GM04504 (cell line): ENCODE measurements at places on chromosomes 3 and 15.

DNA sequence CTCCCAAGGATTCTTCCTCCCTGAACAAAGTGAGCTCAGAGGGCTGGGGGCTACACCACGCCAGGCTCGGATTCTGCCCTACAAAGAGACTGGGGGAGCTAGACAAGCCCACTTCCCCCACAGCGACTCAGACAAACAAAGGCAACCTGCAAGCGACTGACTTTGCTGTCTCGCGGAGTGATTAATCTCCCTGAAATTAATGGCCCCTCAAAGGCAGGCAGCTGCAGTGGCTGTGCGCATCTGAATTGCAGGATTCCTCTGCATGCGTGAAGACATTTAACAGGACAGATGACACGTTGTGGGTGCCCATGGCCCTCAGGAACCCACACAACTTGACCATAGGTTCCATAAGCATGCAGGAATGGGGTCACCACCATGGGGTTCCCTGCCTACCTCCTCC is 18.4 kb downstream of the CTXND1 start:
- DNase-seq = no peak

- no peak for DNase-seq
These were observed 72.1 kb upstream of the TPRG1 start for GRCh38 chr3:189099505-189100290.

DNA sequence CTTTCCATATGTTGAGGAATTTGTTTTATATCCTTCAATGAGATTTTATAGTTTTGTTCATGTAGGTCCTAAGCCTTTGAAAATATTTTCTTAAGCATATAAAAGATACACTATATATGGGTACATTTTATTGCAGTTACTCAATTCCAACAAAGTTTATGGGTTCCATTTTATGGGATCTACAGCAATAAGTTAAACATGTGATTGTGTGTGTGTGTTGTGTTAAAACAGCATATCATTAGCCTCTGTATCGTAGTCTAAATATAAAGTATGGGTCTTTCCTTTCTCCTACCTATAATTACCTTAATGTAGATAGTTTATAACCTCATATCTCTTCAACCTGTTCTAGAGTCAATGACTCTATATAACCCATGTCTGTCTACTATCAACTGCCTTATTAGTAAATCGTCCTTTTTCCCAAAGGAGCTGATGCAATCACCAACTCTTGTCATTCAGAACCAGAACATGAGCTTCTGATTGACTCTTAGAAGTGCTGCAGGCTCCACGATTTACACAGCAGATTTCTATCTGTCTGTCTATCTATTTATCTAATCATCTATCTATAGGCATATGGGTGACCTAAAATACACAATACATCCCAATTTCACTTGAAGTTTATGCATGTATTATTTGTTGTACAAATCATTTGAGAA is 512.6 kb upstream of the CBLB start:
- no peak for DNase-seq

- DNase-seq = no peak
These were observed 3.7 kb downstream of the SETMAR start for GRCh38 chr3:4306860-4307259.

GRCh38 chr3:185332026-185332735 is 30.8 kb upstream of the MAP3K13 start:
- peak; percentile 32 for DNase-seq

GRCh38 chr3:196513697-196514349 is 1.3 kb downstream of the SMCO1 start:
- DNase-seq = no peak

DNA sequence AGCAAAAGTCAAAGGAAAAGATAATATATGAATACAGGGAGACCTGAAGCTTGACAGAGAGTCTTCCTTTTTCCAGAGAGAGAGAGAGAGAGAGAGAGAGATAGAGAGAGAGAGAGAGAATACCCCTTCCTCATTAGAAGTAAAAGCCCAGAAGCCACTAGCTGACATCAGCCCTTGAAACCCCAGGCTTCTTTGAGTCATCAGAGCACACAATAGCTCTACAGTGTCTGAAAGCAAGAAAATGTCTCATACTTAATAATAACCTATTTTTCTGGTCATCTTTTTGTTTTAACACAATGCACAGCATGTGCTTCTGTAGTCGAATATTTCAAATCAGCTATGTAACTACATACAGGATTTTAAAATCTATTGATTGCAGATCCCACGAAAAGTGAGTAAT is 109.2 kb upstream of the NANOGP8 start:
- DNase-seq = no peak

GRCh38 chr3:160368804-160369203 is 30.2 kb downstream of the IFT80 start:
- no peak for DNase-seq

GRCh38 chr15:44275150-44275830 is 13.2 kb upstream of the GOLM2 start:
- DNase-seq = no peak

DNA sequence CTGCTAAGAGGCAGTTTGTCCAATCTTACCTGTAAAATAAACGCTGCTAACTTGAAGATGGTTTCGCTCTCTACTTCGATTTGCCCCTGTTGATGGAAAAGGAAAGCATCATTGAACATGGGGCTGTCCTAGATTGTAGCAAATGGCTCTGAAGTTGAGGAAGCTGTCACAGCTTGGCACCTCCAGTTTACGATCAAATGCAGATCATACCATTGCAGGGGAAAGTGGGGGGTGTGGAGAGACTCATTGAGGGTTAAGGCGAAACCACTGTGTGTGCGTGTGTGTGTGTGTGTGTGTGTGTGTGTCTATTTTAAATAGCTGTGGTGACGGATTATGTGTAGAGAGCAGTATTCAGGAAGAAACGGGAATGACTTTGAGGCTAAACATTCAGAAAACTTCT is 127.6 kb upstream of the LMOD3 start:
- DNase-seq = no peak

- peak; percentile 89 for DNase-seq
These were observed 43.0 kb upstream of the ABI3BP start for GRCh38 chr3:101036213-101036618.

GRCh38 chr15:24039683-24040082 is 352.6 kb upstream of the NDN start:
- DNase-seq = no peak

DNA sequence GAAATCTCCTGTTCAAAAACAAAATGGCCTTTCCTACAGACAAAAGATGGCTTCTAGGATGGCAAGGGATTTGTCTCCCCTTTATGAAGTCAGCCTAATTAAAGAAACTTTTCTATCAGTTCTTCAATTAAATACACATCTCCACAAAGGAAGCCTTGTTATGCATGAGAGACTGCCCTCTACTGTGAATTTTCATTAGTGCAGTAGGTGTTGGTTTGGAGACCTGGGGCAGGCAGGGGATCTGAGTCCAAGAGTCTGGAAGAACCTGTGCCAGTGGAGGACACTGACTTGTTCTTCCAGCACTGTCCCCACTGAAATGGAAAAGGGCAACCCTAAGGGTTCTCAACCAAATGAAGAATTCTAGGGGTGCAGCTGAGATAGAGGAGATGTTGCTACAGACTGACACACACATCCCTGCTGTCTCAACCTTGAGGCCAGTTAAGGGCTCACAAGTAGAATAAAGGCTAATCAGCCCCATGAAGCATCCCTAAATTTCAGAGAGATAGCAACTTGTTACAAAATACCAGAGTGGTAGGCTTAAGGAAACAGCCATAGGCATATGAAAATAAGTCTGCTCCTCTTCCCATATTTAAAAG is 174.0 kb upstream of the PRICKLE2 start:
- peak; percentile 56 for DNase-seq

GRCh38 chr3:81214631-81215030 is 546.8 kb downstream of the GBE1 start:
- DNase-seq = no peak

GRCh38 chr3:148588291-148588690 is 109.4 kb upstream of the AGTR1 start:
- no peak for DNase-seq

GRCh38 chr3:127546970-127547733 is 43.4 kb downstream of the TPRA1 start:
- no peak for DNase-seq

GRCh38 chr15:29094711-29095110 is 174.9 kb downstream of the NSMCE3 start:
- DNase-seq = no peak

- DNase-seq = no peak
These were observed 132.2 kb downstream of the FNDC3B start for GRCh38 chr3:172171396-172172075.

GRCh38 chr15:25060472-25060803 is 105.7 kb downstream of the SNRPN start:
- no peak for DNase-seq

GRCh38 chr3:55190331-55190730 is 262.5 kb upstream of the LRTM1 start:
- DNase-seq = peak; percentile 89

DNA sequence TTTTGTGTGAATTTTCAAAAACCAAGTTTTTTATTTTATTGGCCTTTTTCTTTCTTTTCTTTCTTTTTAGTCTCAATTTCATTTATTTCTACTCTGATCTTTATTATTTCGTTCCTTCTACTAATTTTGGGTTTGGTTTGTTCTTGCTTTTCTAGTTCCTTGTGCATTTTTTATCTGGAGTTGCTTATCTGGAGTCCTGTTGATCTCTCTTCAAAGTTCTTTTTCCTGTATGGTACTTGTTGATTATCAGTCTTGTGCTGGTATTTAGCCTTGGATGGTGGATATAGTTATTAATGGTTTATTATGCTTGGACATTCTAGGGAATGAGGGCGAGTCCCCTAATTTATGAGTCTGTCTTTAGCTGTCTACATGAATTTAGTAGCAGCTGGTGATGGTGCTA is 64.7 kb downstream of the LARS2 start:
- no peak for DNase-seq
